GM13977 (cell line): ENCODE measurements at places on chromosomes 12 and 14.

DNA sequence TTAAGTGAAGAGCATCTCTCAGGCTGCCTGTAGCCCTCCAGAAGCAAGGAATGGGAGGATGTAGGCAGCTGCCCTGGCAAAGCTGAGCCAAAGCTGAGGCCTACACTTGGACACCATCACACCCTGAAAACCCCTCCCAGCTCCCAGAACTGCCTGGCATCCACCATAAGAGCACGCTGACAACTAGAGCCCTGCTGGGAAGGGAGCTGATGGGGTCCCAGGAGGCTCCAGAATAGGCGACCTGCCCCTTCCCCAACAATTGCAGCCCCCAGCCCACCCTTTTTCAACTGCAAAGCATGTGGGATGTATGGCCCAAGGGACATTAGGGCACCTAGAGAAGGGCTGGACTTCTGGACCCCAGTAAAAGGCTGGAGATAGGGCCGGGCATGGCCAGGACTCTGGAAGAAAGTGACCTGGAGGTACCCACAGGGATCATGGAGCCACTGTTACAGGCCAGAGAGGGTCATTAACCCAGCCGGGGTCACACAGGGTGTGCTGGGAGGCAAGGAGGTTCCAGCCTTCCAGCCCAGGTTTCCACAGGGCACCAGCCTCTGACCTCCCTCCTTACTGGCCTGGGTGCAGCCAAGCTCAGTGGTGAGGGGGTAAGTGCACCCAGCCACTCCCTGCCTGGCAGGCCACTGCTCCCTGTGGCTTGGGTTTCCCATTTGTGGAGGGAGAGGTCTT, 27.8 kb downstream of the FAM222A start:
- DNase-seq: no peak

- DNase-seq: no peak
Observed at GRCh38 chr12:5071496-5071895, 27.8 kb downstream of the KCNA5 start.

DNA sequence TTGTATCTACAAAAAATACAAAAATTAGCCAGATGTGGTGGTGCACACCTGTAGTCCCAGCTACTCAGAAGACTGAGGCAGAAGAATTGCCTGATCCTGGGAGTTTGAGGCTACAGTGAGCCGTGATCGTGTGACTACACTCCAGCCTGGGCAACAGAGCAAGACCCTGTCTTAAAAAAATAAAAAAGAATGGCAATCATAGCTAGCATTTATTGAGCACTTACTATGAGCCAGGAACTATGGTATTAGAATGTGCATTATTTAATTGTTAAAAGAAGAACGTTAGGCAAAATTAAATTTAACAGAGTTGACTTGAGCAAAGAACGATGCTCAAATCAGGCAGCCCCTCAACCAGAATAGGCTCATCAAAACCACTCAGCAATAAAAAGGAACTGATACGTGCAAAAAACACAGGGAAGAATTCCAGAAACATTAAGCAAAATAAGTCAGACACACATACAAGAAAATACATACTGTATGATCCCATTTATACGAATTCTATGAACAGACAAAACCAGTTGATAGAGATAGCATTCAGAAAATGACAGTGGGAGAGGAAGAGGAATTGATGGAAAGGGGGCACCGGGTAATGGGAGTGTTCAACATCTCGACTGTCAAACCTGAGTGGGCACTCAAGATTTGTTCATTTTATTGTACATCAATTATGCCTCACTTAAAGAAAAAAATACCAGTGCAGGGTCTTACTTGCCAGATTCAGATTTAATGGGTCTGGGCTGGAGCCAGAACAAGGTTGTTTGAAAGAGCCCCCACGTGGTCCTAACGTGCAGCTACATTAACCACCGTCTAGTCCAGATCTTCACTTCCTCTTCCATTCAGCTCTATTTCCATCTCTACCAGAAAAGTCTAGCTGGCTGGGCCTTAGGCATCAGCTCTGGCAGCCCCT, 8.0 kb downstream of the SCNN1A start:
- peak; percentile 86 for DNase-seq

- DNase-seq: no peak
Observed at GRCh38 chr12:51793201-51793600, 55.3 kb downstream of the FIGNL2 start.

DNA sequence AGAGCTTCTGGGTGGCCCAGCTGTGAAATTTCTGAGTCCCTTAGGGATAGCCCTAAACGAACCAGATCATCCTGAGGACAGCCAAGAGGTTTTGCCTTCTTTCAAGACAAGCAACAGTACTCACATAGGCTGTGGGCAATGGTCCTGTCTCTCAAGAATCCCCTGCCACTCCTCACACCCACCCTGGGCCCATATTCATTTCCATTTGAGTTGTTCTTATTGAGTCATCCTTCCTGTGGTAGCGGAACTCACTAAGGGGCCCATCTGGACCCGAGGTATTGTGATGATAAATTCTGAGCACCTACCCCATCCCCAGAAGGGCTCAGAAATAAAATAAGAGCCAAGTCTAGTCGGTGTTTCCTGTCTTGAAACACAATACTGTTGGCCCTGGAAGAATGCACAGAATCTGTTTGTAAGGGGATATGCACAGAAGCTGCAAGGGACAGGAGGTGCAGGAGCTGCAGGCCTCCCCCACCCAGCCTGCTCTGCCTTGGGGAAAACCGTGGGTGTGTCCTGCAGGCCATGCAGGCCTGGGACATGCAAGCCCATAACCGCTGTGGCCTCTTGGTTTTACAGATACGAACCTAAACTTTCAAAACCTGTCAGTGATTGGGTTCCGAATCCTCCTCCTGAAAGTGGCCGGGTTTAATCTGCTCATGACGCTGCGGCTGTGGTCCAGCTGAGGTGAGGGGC, 38.9 kb downstream of the DAD1 start:
- DNase-seq: peak; percentile 58

GRCh38 chr12:42568952-42569915, 20.3 kb downstream of the PRICKLE1 start:
- DNase-seq: peak; percentile 36

- no peak for DNase-seq
Observed at GRCh38 chr12:122206976-122207375, 3.5 kb downstream of the B3GNT4 start.

GRCh38 chr14:103867020-103867419, 19.6 kb upstream of the PPP1R13B start:
- no peak for DNase-seq

DNA sequence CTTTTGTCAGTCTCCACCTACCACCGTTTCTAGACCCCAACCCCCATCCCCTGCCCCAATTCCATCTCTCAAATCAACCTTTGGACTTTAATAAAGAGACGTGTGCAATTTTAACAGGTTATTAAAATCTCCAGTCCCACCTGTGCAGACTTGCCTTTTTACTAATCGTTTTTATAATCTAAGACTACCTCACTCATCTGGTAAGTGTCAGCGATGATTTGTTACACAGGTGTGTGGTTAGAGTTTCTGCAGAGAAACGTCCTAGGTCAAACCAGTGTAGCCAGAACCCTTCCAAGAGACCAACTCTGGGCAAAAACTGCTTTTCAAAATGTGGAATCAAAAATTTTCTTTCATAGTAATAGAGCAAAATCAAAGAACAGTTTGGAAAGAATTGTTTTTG, 60.4 kb upstream of the PELI2 start:
- DNase-seq: no peak

DNA sequence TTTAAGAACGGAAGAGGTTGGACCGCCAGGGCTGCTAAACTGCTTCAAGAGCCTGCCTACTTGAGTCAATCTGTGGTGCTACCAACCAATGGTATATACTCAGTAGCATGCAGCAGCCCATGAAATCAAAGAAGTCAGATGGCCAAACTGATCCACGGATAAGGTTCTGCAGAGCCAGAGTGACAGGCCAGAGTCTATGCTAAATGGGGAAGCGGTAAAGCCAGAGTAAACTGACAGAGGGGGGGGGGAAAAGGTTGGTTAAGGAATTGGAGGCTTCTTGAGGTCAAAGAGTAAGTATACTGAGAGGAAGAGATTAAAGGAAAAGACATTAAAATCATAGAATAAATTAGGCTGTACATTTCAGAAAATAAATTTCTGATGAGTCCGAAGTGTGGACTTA, 15.4 kb upstream of the SLC6A13 start:
- DNase-seq: no peak

DNA sequence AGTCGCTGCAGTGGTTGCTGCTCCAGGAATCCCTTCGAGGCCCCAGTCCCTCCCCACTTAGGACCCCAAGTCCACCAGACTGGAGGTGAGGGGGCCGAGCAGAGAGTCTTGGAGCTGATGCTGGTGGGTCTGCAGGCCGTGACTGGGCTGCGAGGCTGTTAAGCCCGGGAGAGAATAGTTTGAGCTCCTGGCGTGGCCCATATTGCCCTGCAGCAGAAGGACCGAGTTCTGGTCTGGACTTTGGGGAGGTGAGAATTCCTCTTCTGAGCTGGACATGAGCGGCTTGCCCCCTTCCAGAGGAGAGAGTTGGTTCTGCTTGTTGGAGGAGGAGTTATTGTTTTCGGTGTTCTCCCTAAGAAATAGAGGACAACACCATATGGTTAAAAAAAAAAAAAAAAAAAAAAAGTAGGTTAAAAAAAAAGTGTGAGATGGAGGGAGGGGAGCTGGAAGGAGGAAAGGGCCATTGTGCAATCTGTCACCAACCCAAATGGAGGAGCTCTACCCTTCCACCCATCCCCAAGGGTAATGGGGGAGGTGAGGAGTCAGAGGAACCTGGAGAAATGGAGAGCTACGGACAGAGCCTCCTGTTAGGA, 3.0 kb downstream of the SIX1 start:
- DNase-seq: no peak

DNA sequence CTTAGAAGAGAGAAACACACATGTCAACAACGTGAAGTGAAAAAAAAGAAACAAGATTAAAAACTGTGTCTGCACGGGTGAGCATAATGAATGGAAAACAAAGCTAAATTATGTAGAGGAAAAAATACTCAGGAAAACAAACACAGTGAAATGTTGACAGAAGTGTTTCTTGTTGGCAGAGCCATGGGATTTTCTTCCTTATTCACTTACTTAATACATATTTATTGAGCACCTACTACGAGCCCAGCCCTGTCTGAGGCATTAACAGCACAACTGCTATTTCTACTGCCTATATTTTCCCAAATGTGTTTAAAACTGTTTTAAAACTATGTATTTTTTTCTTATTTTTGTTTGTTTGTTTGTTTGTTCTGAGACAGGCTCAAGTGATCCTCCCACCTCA, 69.9 kb downstream of the DIO3 start:
- DNase-seq: no peak

GRCh38 chr12:49274396-49275069, 9.7 kb downstream of the TUBA1C start:
- no peak for DNase-seq
